Amniotic epithelial cell (primary cell): ENCODE measurements at places on chromosomes 2 and 18.

- DNase-seq = no peak
Observed at GRCh38 chr2:37586663-37587317, 84.7 kb downstream of the CDC42EP3 start.

DNA sequence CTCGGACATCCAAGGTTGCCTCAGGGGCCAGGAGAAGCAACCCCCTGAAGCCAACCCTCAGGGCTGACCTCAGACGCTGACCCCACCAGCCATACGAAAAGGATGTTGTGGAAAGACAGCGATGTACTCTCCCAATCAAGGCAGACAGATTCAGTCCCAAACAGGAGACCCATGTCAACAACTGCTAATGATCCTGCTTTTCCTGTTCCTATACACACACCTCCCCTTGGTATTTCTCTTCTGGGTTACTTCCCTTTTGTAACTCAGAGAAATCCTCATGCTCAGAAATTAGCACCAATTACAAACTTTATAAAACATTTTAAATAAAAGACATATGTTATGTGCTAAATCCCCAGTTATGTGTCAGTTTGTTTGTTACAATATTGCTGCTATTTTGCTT is 120.8 kb downstream of the PID1 start:
- no peak for DNase-seq

GRCh38 chr2:226909126-226909525 is 73.3 kb downstream of the RHBDD1 start:
- DNase-seq = no peak

- DNase-seq = no peak
Observed at GRCh38 chr2:230166557-230167170, 53.1 kb downstream of the SP110 start.

DNA sequence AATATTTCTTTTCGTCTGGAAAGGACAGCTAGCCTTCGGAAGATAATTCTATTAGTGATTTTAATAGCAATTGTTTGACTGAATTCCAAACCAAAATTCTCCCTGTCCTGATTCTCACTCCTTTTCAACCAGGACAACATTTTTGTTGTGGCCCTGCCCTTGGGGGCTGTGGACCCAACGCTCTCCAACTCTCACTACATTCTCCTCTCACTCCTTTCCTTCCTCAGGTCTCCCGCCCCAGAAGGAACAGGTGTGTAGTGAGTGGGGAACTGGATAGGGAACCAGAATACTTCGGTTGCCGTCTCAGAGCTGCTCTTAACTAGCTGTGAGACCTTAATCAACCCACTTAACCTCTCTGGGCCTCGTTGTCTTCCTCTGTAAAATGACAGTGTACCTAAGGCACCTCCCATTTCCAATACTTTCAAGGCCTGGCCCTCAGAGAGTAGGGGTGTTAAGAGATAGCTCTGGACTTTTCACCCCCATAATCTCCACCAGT is 638 bp upstream of the ADD2 start:
- no peak for DNase-seq

DNA sequence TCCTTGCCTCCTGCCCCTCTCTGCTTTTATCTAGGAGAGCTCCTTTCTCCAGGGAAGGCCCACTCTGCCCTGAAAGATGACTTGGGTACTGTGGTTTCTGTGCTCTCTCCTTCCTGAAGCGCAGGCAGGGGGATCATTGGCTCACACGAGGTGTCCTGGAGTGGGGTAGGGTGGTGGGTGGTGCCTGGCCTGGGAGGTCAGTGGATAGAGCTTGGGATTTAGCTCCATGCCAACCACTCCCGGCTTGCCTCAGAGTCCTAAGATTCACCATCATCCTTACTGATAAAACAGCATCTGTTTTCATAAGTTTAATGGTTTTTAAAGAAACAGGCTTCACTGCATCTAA is 63.1 kb downstream of the CIB4 start:
- DNase-seq = no peak

- DNase-seq = no peak
Observed at GRCh38 chr2:86319700-86320580, 17.5 kb downstream of the REEP1 start.

- no peak for DNase-seq
Observed at GRCh38 chr2:47554311-47554905, 151.5 kb downstream of the MSH2 start.

DNA sequence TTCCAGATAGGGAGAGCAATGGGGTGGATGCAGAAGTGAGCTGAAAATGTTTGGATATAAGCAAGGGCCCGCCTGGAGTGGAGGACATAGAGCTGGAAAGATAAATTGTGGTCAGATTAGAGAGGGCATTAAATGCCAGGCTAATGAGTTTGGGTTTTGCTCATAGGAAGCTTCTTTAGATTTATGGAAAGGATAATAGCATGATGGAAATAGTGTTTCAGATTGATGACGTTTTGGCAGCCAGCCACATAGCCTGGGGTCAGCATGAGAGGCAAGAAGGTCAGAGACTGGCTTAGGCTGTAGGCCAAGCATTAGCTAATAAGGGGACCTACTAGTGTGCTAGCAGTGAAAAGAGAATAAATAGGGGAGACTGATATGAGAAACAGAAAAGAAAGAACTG is 321.6 kb downstream of the STK39 start:
- peak; percentile 30 for DNase-seq

GRCh38 chr18:7779211-7779610 is 212.1 kb downstream of the PTPRM start:
- DNase-seq = no peak

DNA sequence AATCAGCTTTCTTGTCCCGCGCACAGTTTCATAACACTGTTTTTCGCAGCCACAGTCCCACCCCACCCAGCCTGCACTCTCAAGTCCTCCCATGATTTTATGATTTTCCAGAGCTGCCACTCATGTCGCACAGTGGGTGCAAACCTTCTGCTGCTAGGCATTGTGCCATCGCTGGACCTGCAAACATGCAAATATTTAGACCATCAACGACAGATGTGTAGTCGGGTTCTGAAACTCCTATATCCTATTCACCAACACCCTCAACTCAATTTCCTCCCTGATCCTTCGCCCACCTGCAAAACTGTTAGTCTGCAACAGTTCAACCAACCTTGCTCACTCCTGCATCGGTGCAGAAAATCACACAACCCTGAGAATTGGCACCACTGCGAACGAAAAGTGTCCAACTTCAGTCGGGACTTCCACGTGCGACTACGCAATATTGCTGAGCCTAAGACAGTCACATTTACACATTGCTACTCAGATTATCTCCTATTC is 871 bp upstream of the ALS2 start:
- DNase-seq = no peak

- DNase-seq = no peak
Observed at GRCh38 chr2:161141033-161141432, 19.2 kb upstream of the TANK start.

DNA sequence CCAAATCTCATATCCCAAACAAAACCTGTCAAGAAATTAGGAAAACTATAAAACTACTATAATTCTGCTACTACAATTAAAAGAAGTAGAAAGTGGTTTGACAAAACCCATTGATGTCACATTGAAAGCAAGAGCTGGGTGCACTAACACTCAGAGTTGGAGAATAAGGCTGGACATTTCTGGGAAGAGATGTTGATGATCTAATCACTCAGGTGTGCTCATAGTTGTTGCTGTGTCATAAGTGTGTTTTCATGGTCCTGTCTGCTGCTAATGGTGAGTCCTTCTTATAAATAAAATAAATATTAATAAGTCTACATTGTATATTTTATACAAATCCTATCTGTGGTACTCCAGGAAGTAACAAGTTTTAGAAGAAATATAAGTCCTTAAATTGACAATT is 168.2 kb upstream of the LRP1B start:
- no peak for DNase-seq

DNA sequence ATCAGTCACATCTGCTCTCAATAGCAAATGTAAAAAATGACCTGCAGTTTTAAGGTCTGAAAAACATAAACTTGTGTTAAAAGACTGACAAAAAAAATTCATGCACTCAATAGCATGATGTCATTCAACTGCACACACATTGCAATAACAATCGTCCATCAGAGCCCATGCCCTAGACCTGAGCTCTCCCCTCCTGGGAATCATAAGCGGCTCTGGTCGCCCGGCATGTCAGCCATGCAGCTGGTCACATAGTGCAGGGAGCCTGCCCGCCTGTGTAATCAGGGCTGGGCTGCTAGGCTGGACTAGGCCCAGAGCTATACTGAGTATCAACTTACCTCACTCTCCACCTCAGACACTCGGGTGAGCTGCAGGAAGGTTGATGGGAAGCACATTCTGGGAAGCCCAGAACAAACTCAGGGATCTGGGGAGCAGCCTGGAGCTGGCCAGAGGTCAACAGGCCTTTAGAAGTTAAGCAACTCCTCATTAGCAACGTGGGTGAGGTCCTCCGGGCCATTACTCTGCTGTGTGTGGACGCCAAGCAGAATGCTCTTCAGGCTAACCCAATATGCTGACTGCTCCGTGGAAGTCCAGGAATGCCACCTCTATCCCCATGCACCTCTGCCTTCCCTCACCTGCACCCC is 165.5 kb downstream of the TTC32 start:
- no peak for DNase-seq

- DNase-seq = no peak
Observed at GRCh38 chr18:60153376-60153775, 219.2 kb downstream of the MC4R start.

DNA sequence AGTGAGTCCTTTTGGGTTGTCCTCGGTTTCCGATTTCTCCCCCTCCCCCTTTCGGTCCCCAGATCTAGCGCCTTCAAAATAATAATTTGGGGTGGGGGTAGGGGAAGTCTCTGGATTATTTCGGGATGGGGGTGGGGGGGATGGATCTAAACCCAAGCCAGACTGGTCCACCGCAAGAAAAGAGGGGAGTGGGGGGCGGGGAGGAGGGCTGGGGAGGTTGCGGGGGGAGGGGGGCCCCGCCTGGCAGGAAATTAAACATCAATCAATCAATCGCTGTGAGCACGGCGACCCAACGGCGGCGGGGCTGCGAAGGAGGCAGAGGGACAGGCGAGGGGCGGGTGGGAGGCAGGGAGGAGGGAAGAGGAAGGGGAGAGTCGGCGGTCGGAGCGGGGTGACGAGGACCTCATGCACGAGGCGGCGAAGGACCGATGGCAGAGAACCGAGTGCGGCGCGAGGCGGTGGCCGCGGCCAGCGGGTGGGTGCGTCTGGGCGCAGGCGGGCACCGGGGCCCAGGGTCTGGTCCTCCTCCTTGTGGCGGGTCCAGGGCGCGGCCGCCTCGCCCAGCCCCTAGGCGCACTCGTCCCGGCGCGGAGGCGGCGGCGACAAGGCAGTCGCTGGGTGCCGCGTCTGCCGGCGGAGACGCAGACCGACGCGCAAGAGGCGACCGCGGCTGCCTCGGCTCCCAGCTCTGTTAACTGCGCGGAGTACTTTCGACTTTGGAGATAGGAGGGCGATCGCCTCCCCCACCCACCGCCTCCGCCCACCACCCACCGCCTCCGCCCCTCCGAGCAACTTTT is 468 bp upstream of the SATB2 start:
- no peak for DNase-seq

- no peak for DNase-seq
Observed at GRCh38 chr2:112074506-112074905, 19.4 kb downstream of the TMEM87B start.

DNA sequence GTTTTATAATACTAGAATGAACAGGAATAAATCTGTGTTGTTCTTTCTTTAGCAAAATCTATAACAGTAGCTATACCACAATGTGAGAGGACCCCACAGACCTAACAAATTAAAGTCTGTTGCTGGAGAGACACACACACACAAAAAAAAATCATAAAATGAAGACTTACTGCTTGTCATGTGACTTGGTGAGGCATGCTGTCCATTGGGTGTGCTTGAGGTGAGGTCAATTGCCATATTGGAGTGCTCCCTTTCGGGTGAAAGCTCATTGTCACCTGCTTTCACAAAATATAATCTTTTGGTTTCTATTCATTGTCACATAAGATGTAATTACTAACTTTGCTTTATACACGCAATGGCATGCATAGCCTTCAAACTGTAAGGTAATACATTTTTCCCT is 3.9 kb downstream of the IKZF2 start:
- no peak for DNase-seq

DNA sequence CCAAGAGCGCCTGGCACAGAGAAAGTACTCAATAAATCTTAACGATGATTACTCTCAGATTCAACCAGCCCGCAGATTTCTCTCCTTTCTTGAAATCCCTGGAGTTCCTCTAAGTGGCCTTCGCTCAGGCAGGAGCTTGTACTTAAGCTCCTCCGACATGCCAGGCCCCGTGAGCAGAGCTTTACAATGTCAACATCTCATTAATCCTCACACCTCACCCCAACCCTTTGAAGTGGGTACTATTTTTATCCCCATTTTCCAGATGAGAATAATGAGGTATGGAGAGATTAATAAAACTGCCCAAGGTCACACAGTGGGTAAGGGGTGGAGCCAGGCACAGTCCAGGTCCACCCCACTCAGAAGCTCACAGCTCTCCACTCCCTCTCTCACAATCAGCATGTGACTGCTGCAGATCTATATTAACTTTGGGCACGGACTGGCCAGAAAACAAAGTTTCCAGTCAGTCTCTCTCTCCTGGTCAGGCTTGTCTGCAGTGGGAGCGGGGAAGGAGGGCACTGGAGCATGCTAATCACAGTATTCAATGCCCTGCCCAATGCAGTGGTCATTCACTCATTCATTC is 18.0 kb downstream of the DNMT3A start:
- peak; percentile 53 for DNase-seq
